Effector CD4-positive, alpha-beta T cell (primary cell): ENCODE measurements at places on chromosomes 6 and 20.

GRCh38 chr6:148200781-148201180 is 141.9 kb upstream of the SASH1 start:
- DNase-seq, result no peak

GRCh38 chr6:157531169-157531985 is 150.4 kb downstream of the ZDHHC14 start:
- DNase-seq, result no peak

DNA sequence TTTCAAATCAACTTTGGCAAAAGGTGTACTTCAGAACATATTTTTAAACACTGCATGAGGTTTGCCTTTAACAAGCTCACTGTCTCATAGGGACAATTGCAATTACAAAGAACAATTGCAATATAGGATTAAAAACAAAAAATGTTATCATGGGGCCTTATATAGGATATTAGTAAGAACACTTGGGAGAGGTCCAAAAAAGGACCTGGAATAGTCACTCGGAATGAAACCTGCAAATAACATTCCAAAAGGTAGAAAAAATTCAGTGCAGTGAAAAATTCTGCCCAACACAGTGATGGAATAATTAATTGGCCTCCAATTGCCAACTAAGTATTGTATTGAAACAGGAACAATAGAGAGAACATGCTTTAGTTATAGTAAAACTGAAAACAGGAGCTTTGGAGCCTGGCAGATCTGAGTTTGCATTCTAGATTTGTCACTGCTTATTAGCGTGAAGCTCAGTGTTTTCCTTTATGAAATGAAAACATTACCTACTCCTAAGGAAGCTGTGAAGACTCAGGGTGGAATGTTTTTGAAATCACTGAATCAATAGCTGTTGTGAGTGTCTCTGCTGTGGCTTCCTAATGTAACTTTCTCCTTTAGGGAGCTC is 172.6 kb upstream of the BMP5 start:
- DNase-seq, result no peak

DNA sequence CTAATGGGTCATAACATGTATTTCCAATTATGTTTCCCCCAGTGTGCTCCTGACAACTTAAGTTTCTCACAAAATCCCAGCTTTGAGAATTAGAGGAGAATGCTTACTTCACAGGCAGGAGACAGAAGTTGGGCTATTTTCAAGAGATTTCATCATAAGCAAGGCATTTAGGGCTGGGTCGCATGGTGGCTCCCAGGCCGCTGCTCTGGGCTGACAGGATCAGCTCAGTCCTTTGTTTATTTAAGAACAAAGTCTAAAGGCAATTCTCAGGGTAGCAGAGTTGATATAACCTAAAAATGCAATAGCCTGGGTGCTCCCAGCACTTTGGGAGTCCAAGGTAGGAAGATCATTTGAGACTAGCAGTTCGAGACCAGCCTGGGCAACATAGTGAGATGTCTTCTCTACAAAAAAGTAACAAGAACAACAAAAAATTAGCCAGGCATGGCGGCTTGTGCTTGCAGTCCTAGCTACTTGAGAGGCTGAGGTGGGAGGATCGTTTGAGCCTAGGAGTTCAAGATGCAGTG is 10.9 kb downstream of the FOXQ1 start:
- no peak for DNase-seq

DNA sequence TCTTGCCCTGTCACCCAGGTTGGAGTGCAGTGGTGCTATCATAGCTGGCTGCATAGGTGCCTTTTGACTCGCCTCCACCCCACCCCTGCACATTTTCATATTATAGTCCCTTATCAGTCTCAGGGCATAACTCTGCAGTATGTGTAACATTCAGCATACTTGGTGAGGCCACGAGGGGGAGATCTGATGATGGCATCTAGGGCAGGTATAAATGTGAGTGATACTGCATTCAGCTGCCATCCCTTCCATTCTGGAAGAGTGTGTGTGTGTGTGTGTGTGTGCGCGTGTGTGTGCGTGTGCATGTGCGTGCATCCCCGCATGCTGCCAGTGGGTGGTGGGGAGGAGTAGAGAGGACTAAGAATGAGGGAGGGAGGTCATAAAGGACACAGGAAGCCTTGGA is 81.4 kb downstream of the JARID2 start:
- DNase-seq, result peak; percentile 12
